ENCODE measurements at places on chromosomes 7 and 10.
A peak's percentile ranks its signal among the peaks of the same experiment; 100 is the strongest.

DNA sequence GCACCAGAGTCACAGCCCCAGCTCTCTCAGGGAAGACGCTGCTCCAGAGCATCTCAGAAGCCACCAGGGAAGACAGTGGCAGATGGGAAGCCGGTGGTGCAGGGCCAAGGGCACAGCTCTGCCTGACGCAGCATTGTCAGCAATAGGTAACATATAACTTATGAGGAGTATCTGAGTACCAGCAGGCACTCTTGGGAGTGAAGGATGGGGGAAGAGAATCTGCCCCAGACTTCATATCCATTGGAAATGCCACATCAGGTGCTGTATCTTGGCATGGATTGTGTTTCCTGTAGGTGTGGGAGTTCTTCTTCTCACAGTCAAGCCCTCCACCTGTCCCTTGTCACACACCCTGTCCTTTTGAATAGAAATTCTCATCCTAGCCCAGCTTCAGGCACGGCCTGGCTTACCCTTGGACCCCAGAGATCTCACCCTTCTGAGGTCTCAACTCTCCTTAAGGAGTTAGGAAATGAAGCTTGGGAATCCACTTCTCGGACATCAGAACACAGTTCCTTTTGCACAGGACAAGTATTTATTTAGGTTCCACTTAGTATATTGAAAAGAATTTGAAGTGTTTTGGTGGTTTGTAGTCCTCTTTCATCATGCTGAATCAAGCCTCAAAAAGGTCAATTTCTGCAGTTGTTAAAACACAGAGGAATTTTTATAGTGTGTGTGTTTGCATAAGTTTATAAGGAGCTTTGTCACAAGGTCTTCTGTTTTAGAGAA lies 9.9 kb downstream of the EPDR1 start:
- DNase-seq = no peak

GRCh38 chr10:113128450-113129070 lies 178.5 kb downstream of the TCF7L2 start:
- no peak for DNase-seq

GRCh38 chr7:28277364-28277763 lies 96.8 kb upstream of the JAZF1 start:
- DNase-seq = no peak

- DNase-seq = peak; percentile 90
These were observed 1.8 kb upstream of the ZNF503 start for GRCh38 chr10:75403144-75403938.

- no peak for DNase-seq
These were observed 70.4 kb upstream of the CC2D2B start for GRCh38 chr10:95837356-95837776.
